ENCODE measurements at places on chromosomes 5 and 9.
A peak's percentile ranks its signal among the peaks of the same experiment; 100 is the strongest.

GRCh38 chr5:31995714-31996113, 178.4 kb downstream of the GOLPH3 start:
- no peak for DNase-seq

GRCh38 chr5:129096382-129096991, 1.9 kb downstream of the ISOC1 start:
- DNase-seq, result no peak

DNA sequence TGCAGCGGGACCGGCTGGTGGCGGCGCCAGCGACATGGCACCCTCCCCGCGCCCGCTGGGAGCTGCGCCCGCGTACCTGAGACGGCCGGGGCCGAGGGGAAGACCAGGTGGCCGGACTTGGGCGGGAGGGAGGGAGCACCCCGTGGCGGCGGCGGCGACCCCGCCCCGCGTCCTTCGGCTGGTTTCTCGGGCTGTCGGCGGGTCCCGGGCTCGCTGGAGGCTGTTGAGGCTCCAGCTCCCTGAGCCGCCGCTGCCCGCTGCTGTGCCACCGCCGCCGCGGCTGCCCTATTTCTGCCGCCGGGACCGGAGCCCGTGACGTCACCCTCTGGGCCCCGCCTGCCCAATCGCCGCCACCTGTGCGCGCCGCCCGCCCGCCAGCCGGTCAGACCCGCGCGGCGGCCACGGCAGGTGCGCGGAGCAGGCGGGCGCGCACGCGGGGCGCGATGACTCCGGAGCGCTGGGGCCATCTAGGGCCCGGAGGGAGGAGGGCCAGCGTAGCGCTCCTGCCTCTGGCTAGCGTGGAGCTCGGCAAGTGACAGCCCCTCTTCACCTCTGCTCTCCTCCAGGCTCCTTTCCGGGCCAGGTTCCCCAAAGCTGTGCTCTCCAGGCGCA, at the start of gene FSTL4:
FSTL4 (minus strand) TSS at position 293 of the 612 bp plus-strand sequence.
- DNase-seq, result no peak

GRCh38 chr5:168059131-168059530, 232.3 kb upstream of the WWC1 start:
- no peak for DNase-seq

DNA sequence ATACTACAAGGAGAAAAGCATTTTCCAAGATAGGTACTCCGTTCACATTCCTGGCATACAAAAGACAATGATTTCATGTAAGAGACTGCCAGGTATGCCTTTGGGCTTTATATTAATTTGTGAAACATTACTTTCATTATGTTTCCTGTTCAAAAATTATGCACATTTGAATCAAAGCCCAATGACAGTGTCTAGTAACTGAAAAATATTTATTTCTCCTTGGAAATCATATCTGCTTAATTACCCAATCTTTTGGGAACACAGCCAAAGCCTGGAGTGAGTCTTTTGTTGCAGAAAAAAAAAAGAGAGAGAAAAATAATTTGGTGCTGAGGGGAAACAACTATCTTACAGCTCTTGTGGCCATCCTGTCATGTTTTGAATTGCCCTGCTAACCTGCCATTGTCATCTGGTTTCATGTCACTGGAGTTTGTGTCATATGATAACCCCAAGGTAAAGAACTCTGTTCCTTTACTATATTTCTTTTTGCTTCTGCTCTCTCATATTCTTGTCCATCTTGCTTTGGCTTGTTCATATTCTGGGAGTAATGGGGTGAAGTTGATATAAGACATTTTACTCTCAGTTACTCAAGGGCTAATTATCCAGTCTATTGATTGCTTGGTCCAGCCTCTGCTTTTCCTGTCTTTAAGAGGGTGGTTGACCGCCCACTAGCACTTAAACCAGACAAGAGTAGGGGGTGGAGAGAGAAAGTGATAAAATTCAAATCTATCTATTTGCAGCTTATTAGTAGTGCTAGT, 238.3 kb upstream of the NUDT12 start:
- no peak for DNase-seq

GRCh38 chr5:75550597-75550996, 38.9 kb downstream of the POLK start:
- no peak for DNase-seq

DNA sequence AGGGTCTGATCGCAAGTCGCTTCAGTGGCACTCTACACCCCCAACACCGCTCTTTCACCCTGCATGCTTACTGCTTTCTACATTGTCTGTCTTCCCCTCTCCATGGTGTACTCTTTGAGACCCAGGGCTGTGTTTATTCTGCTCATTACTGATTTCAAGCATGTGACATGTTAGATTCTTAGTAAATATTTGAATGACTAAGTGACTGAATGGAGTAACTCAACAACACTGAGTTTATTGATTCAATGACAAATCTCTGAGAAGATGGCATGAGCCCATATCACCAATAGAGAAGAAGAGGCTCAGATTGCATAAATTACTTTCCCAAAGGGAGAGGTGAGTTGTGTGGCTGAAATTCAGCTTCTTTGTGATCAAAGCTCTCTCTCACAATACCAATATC, 89.7 kb upstream of the OSMR start:
- DNase-seq, result no peak

GRCh38 chr9:2725126-2725525, 7.8 kb downstream of the KCNV2 start:
- DNase-seq, result no peak

GRCh38 chr5:153258469-153258868, 232.0 kb upstream of the GRIA1 start:
- DNase-seq, result no peak

GRCh38 chr9:100074093-100074492, 24.7 kb downstream of the ERP44 start:
- no peak for DNase-seq

GRCh38 chr5:134289509-134290113, 63.7 kb upstream of the PPP2CA start:
- DNase-seq, result peak; percentile 78

GRCh38 chr9:112764344-112764743, 13.8 kb downstream of the SNX30 start:
- DNase-seq, result peak; percentile 90

- peak; percentile 60 for DNase-seq
Observed at GRCh38 chr9:95189251-95190098, 128.0 kb downstream of the FANCC start.

- no peak for DNase-seq
Observed at GRCh38 chr5:142839711-142840346, 69.7 kb downstream of the ARHGAP26 start.

DNA sequence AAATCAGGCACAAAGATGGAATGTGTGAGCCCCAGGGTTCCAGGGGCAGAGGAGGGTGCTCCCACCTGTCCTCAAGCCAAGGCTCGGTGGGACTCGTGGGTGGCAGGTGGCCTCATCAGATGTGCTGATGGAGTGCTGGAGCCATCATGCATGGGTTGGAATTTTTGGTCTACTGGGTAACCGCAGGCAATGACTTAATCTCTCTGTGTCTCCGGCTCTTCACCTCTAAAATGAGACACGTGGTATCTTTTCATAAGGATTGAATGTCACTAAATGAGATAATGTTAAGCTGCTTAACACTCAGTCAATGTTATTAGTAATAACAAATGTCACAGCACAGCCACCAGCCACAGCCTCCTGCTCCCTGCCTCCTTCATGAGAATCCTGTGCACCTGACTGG, 245.5 kb downstream of the HSPA4 start:
- DNase-seq, result no peak

Measured in osteoblast (primary cell).